Stimulated activated CD8-positive, alpha-beta memory T cell treated with anti-CD3 and anti-CD28 coated beads, Interleukin-15, amount 100 ng/mL, for 48 hours (primary cell): ENCODE measurements at places on chromosomes 11 and 22.
A peak's percentile ranks its signal among the peaks of the same experiment; 100 is the strongest.

DNA sequence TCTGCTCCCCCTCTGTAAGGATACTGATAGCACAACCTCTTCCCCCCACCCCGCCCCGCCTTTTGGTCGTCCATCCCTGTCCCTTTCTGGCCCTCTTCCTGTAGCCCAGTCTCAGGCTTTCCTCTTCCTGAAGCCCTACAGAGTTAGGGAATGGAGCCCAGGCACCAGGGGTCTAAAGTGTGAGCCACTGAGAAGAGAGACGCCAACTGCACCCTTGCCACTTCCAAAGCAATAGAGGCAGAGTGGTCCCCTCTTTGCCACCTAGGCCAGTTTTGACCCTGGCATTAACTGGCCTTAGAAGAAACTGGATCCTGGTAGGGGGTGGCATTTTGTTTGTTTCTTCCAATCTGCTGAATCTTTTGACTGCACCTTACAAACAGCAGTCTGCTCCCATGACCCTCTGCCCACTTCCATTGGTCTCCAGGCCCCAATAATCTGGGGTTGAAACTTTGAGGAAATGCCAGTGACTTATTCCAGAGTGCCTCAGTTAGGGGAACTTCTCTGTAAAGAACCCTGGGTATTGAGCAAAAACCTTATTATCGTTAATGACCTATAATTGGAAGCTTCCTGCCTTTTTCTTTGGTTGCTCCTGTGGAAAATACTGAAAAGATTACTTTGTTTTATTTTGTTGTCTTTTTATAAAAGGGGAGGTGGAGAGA lies 9.7 kb upstream of the GRK2 start:
- no peak for DNase-seq

DNA sequence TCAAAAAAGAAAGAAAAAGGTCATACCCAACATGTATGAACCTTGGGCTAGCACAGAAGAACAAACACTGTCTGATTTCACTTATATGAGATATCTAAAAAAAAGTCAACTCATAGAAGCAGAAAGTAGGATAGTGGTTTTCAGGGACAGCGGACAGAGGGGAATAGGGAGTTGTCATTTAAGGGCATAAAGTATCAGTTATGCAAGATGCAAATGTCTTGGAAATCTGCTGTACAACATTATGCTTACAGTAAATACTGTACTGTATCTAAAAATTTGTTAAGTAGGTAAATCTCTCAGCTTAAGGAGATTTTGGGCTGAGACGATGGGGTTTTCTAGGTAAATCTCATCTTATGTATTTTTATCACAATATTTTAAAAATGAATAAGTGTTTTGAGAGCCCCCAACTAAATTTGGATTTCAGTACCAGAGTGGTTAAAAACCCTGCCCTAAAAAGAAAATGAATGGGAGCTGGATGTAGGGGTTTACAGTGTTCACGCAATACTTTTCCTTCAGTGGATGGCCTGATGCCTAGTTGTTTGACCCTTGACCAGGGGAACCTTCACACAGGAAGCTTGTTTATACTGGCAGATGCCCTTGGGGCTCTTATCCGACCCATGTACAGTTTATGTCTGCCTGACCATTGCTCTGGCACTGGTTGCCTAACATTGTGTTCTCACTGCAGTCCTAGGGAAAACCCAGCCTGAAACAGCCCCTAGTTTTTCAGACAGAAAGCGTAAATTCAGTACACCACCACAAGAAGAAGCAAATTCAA lies 34.8 kb downstream of the SLC22A9 start:
- no peak for DNase-seq

- no peak for DNase-seq
These were observed 49.6 kb downstream of the COMMD9 start for GRCh38 chr11:36239636-36240035.

- DNase-seq: no peak
These were observed 60.8 kb downstream of the ARHGAP32 start for GRCh38 chr11:129131316-129131715.

DNA sequence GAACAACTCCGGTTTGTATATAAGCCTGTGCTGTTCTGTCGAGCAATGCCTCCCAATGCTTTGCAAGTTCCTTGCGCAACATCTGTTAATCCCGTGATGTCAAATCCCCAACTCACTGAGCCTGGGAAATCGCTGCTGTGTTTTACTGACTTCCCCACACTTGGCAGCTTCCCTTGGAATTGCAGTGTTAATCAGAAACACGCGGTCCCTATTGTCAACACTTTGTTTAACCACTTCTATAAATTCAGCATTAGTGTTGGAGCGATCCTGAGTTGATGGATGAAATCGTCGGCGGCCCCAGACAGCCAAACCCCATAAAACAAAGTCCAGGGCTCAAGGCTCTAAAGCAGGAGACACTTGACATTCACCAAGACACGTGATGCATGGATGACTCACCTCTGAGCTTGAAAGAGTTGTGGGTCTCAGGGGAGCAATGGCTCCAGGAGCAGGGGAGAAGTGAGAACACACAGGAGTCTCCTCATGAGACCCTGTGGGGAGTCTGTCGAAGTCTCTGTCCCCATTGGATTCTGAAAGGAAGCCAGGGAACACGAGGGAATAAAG lies 555.3 kb downstream of the MIAT start:
- no peak for DNase-seq

DNA sequence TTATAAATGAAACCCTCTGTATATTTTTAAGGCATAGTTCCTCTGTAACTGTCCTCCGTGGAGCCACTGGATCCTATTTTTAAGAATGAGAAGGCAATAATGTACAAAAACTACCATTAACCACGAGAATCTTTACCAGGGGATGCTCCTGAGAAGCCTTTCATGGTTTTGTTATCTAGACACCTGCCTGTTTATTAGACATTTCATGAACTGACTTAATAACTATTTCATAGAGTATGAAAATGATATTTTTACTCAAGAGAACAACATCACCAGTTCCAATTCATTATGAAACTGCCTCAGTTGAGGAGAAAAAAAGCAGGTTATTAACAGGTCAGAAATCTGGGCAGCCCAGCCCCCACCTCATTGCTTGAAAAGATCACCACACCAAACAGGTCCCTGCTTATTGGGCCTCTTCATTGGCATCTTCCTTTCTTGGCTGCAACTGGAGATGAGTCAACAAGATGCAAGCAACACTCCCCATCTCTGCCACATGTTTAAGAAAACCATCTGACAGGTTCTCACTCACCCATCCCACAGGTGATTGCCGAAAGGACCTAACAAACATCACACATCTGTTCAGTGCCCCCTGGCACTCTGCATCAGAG lies 27.8 kb downstream of the ETS1 start:
- no peak for DNase-seq

GRCh38 chr11:119355091-119355843 lies 8.8 kb upstream of the MFRP start:
- no peak for DNase-seq

DNA sequence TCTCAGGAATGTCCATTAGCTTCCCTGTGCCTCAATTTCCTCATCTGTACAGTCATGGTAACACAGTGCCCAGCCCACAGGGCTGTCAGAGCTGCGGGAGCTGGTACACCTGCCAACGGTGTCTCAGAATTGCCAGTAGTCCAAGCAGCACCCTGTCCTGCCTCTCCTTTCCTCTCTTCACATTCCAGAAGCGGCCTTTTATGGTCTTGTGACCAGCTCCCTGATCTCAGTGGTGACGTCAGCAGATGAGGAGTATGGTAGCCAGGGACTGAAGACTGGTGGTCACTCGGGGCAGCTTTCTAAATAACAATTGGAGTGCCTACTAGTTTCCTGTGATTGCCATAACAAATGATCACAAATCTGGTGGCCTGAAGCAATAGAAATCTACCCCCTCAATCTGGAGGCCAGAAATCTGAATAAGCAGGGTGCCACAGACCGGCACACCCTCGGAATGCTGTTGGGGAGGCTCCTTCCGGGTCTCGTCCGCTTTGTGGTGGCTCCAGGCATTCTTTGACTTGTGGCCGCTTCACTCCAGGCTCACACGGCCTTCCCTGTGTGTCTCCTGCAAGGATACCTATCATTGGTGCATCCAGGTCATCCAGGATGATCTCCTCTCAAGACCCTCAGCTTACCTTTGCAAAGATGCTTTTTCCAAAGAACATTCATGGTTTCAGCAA lies 2.1 kb downstream of the FADD start:
- DNase-seq: no peak

- DNase-seq: no peak
These were observed 28.9 kb downstream of the MOV10L1 start for GRCh38 chr22:50118557-50119168.

GRCh38 chr11:103619480-103619879 lies 417.0 kb upstream of the DDI1 start:
- no peak for DNase-seq

DNA sequence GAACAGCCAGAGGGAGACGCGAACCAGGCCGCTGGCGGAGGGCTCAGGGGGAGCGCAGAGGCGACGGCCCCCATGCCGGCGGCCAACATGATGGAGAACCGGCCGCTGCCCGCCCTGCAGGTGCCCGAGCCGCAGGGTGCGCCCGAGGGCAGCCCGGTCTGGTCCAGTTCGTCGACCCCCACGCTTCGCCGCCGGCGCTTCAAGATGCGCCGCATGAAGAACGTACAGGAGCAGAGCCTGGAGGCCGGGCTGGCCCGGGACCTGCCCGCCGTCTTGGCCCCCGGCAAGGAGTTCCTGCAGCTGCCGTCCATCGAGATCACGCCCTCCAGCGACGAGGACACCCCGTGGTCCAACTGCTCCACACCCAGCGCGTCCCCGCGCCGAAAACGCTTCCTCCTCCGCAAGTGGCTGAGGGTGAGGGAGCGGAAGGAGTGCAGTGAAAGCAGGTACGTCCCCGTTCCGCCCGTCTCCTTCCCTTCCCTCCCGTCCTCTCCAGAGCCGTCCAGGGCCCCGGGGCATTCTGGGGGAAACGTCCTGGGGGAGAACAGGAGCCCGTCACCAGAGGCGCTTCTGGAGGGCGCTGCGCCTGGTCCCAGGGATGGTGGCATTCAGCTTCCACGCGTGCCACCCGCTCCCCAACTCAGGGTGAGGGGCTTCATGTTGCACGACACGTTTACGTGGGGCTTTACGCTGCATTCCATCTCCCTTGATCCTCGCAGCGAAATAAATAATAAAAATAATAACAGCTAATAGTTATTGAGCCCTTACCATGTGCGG lies 840 bp downstream of the GRAMD1B start:
- DNase-seq: peak; percentile 37

DNA sequence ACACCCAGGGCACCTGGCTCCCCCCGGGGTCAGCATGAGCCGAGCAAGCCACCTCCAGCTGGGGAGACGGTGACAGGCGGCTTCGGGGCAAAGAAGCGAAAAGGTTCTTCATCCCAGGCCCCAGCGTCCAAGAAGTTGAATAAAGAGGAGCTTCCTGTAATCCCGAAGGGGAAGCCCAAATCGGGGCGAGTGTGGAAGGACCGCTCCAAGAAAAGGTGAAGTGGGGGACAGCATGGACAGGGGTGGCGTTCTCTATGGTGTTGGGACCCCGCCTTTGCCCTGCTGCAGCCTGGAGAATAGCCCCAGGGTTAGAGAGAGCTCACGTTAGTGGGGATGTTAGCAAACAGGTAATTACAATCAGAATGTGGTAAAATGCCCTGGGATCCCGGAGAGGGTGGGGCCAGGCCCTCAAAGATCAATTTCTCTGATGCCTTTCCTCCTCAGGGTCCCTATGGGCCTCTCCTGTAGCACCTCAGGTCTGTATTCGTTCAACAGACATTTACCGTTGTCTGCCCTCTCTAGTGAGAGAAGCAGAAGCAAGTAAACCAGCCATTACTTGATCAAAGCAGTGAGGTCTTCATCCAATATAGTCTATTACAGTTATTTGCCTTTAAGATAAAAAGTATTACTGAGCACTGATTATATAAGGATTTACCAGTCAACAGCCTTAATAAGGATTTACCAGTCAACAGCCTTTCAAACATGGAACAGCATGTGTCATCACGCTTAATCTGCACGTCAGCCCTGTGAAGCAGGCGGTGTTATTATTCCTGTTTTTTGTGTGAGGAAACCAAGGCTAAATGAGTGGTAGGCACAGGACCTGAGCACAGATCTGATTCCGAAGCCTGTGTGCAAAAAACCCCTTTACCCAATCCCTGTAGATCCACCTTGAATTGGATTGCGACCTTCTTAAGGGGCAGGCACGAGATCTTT lies 1.0 kb downstream of the CCDC86 start:
- DNase-seq: no peak

- no peak for DNase-seq
These were observed 9.4 kb upstream of the SF1 start for GRCh38 chr11:64787526-64788320.

DNA sequence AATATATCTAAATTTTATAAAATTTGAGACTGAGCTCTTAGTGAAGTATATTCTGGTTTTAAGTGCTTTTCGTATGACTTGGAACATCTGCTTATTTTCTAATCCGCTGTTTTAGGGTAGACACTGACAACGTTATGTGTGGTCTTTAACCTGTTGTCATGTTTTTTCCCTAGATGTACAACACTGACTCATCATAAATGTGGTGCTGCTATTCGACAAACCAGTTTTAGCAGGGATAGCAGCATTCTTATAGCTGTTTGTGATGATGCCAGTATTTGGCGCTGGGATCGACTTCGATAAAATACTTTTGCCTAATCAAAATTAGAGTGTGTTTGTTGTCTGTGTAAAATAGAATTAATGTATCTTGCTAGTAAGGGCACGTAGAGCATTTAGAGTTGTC lies 23.8 kb upstream of the HIKESHI start:
- no peak for DNase-seq

- DNase-seq: no peak
These were observed 12.0 kb downstream of the UPK3A start for GRCh38 chr22:45296628-45297297.

GRCh38 chr11:129278586-129279319 lies 86.6 kb upstream of the ARHGAP32 start:
- DNase-seq: no peak

- DNase-seq: peak; percentile 71
These were observed at the start of gene PPFIBP2 for GRCh38 chr11:7513234-7514098. TSS of gene PPFIBP2 (plus strand) at chr11:7513999. CDS start at chr11:7549476, 35,477 bp downstream.

GRCh38 chr11:86934926-86935579 lies 20.1 kb downstream of the FZD4 start:
- DNase-seq: no peak

- no peak for DNase-seq
These were observed 80.5 kb downstream of the TP53I11 start for GRCh38 chr11:44870181-44870580.

GRCh38 chr11:87422566-87422965 lies 384.8 kb downstream of the TMEM135 start:
- DNase-seq: no peak

- no peak for DNase-seq
These were observed 488.2 kb upstream of the API5 start for GRCh38 chr11:42823546-42823945.

DNA sequence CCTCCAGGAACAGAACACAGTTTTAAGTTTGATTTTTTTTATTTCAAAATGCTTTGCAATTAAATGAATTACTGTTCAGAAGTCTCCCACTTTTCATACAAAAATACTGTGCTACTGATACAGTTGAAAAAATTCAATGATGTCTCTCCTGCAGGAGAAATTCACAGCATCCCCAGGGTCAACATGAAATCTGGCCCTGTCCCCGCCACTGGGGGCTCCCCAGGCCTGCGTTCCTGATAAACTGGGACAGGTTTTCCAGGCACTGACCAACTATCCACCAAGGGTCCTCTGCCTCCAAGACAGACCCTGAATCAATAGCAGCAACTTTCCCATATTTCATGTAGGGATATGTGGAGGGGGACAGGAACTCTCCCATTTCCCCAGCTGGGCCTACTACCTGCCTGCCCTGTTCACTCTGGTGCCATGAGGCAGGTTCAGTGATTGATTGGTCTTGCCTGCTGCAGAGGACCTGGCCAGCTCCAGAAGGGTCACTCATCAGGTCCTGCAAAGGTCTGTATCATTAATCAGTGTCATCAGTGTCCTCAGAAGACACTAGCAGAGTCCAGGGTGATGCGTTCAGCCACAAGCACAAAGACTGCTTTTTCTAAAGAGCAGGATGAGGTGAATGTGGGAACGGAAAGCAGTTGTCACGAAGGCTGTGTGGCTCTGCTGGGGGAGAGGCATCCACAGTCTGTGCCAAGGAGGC lies 43.4 kb downstream of the PISD start:
- no peak for DNase-seq
